Nucleus accumbens (tissue), 56 donors: ENCODE measurements at places on chromosomes 7 and 10.

GRCh38 chr10:42691361-42692120, 53.2 kb upstream of the ZNF33B start:
- no peak for DNase-seq

- peak; percentile 83 for DNase-seq
Measured at GRCh38 chr10:68332259-68333057, at the start of gene PBLD. Gene PBLD (minus strand): TSS chr10:68332928. CDS start chr10:68306844, 26,084 bp downstream.

DNA sequence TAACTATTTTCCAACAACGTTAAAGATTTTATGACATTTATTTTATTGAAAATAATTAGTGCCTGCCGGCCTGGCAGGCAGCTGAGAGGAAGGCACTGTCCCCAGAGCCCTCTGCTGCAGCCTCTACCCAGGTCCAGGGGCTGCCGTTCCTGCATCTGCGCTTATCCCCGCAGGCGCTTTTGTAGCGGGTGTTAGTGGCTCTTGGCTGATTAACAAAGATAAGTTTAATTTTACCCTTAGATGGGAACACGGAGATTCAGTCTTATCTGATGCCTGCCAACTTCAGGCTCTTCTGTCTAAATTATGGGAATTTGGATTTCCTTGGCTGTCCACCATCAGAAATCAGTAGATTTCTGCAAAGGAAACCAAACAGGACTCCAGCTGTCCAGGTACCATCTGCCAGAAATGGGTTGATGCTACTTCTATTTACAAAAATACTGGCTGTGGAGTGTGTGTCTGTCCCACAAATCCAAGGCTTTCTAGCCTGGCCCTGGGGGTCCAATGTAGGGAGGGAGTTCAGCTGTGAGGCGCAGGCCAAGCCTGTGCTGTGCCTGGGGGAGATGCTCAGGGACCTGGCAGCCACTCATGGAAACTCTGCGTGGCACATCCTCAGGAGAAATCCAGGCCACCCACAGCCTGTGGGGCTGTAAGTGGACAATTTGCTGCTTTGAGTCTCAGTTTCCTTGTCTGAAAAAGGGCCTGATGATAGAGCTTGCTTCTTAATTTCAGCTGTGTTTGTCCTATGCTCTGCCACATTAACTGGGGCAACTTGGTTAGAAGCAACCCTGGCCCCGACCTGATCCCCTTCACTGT, 62.0 kb upstream of the IGFBP3 start:
- DNase-seq, result no peak

- no peak for DNase-seq
Measured at GRCh38 chr7:100933734-100934133, 15.6 kb upstream of the MUC3A start.

GRCh38 chr10:110460111-110460809, 37.4 kb upstream of the DUSP5 start:
- DNase-seq, result no peak

- no peak for DNase-seq
Measured at GRCh38 chr7:22296916-22297315, 60.0 kb downstream of the RAPGEF5 start.

DNA sequence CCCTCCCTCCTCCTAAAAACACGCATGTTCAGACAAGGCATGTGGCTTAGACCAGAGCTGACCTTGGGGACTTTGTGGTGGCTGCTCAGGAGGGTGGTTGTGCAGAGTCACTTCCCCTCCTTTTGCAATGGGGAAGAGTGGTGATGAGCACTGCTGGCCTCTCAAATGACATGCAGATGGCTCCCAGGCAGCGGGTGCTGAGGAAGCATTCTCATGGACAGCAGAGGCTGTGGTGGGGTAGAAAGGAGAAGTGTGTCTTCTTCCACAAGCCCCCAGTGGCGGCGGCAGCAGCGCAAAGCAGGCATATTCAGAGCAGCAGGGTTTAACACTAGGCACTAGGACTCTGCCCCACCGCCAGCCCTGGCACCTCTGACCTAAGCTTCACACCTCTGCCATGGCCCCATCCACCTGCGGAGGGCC, 105.9 kb upstream of the ANLN start:
- DNase-seq, result peak; percentile 36

DNA sequence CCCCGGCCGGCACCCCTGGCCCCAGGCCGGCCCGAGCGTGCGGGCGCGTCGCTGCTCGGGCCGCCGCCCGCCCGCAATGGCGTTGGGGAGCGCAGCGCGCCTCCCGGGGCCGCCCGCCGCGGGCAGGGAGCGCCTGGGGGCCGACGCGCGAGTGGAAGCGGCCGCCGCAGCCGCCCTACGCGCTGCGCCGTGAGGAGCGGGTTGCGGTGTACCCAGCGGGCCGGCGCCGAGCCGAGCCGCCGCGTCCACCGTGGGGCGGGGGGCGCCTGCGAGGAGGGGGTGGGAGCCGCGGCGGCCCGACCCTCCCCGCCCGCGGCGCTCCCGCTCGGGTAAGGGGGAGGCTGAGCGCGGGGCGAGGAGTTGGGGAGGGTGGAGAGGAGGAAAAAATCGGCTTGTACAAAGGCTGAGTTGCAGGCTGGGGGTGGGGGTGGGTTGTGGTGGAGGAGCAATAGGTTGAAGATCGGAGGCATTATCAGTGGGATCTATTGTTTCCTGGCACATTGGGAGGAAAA, 473 bp downstream of the PPP1R9A start:
- DNase-seq, result peak; percentile 29

- DNase-seq, result no peak
Measured at GRCh38 chr10:94639902-94640301, 43.6 kb upstream of the CYP2C18 start.

GRCh38 chr7:999149-999879, 16.3 kb downstream of the CYP2W1 start:
- DNase-seq, result no peak

- DNase-seq, result peak; percentile 59
Measured at GRCh38 chr7:596819-597182, 77.2 kb upstream of the PDGFA start.

- no peak for DNase-seq
Measured at GRCh38 chr7:122123746-122124145, 20.3 kb downstream of the AASS start.

- no peak for DNase-seq
Measured at GRCh38 chr7:131341690-131342089, 14.0 kb downstream of the MKLN1 start.

DNA sequence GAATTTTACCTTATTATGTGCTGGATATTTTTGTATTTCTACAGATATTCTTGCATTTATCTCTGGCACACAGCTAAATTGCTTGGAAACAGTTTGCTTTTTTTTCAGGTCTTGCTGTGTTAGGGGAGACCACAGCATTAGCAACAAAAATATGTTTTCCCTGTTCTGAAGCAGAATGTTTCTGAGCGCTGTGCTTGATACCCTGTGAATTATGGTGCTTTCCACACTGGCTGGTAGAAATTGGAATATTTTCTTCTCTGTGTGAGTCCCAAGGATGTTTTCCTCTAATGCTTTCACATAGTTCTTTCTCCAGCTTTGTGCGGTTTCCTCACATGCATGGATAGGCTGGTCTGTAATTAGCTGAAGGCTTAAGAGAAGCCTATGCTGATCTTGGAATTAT, 651.6 kb upstream of the IGFBP3 start:
- DNase-seq, result no peak

- DNase-seq, result no peak
Measured at GRCh38 chr10:111558211-111558610, 481.4 kb downstream of the ADRA2A start.

- no peak for DNase-seq
Measured at GRCh38 chr10:49594594-49594993, 15.5 kb upstream of the SLC18A3 start.

- DNase-seq, result no peak
Measured at GRCh38 chr10:129307141-129307540, 159.9 kb upstream of the MGMT start.

- peak; percentile 8 for DNase-seq
Measured at GRCh38 chr10:106571192-106571946, 593.1 kb downstream of the SORCS1 start.

- DNase-seq, result no peak
Measured at GRCh38 chr7:158710651-158711102, 6.1 kb upstream of the NCAPG2 start.

DNA sequence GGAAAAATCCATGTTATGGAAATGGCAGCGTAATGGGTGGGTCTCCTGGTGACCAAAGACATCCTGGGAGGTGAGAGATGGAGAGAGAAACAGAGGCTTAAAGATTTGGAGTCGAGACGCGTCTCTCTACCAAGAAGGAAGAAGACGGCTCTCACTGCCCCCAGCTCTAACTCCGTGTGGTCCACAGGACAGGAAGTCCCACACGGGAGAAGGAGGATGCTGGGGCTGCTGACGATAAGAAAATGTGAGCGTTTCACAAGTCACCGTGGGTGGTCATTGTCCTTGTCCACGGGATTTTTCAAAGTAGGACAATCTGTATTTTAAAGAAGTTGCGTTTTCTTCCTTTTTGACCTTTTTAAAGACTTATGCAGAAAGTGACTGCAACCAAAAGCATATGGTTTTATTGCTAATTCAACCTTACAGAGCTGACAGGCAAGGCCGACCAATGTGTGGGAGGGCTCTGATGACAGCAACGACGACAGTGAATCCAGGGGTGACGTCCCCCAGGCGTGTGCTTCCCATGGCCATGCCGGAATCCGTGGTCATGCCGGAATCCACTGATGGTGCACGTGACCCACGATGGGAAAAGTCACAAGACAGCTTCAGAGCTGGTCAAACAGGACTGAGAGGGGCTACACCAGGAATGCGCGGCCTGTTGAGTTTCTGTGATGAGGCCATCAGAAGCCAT, 341.2 kb downstream of the PTPRN2 start:
- DNase-seq, result no peak

DNA sequence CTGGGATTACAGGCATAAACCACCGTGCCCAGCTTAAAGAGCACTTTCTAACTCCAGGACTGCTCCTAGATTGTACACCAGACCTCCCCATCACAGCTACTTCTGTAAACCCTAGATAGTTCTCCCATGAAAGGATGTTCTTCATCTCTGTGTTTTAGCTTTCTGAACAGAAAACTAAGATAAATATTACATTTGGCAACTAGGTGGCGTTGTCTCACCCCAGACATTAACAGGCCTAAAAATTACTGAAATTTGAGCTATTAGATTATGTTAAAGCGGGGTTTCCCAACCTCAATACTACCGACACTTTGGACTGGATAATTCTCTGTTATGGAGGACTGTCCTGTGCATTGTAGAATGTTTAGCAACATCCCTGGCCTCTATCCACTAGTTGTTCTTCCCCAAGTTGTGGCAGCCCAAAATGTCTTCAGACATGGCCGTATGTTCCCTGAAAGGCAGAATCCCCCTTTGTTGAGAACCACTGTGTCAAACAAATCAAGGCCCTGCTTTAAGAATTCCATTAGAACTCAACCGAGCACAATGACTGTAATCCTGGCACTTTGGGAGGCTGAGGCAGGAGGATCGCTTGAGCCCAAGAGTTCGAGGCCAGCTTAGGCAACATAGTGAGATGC, 19.1 kb downstream of the ATOH7 start:
- no peak for DNase-seq

- no peak for DNase-seq
Measured at GRCh38 chr7:125877246-125877645, 947.6 kb upstream of the POT1 start.

- DNase-seq, result no peak
Measured at GRCh38 chr10:56383806-56384205, 22.7 kb upstream of the ZWINT start.

GRCh38 chr10:59829024-59829423, 75.8 kb upstream of the MRLN start:
- no peak for DNase-seq

- DNase-seq, result no peak
Measured at GRCh38 chr10:121085367-121085766, 234.2 kb downstream of the WDR11 start.

DNA sequence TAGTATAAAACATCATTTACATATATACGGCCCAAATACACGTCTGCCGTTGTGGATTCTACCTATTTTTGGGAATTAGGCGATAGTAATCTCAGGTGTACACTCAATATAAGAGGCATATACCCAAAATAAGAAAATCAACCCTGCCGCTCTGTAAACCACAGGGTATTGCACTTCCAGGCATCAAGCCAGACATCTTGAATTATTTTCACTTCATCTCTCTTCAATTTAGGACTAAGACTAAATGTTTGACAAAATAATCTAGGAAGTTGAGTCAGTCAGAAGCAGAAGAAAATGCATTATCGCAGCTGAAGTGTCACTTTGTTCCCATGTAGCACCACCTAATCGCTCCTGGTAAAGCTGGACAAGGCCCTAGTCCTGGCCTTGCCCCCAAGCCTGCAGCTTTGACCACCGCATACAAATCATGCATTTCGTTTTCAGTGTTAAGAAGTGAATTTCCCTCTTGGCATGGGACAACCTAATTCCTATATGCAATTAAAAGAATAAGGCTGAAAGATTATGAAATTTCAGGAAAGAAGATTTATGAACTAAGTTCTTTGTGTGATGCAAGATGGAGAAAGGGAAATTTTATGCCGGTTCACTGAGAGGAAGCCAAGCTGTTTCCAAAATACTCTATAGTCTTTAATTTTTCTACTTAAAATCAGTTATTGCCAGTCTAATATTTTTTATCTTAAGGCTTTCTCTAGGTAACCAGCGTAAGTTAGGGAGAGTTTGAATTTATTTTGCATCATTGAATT, 26.0 kb downstream of the CABCOCO1 start:
- DNase-seq, result no peak

- DNase-seq, result no peak
Measured at GRCh38 chr7:70571403-70571934, 560.5 kb upstream of the GALNT17 start.

DNA sequence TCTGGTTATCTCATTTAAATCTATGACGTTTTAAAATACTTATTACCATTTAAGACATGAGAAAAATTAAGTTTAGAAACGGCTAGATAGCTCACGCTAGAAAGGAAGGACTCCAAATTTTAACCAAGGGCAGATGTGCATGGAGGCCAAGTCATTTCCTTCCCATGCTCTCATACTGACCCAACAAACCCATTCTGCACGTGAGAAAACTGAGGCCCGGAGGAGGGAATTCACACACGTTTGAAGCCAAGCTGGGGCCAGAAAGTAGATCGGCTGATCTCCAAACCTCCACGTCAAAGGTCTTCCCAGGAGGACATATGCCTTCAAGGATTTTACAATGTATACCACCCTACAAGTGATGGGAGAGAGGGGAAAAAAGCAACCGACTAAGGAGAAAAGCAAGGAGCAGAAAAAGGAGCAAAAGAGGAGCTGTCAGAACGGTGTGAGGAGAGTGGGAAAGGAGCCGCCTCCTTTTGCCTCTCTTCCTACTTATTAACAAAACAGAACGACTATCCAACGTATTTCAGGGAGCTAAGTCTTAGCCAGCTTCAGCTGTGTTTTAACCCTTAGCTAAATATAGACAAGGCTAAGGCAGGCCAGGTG, 645 bp upstream of the SIRT1 start:
- no peak for DNase-seq

GRCh38 chr7:107530751-107531150, 33.0 kb downstream of the COG5 start:
- DNase-seq, result no peak

GRCh38 chr10:30744106-30744505, 114.6 kb upstream of the LYZL2 start:
- no peak for DNase-seq

DNA sequence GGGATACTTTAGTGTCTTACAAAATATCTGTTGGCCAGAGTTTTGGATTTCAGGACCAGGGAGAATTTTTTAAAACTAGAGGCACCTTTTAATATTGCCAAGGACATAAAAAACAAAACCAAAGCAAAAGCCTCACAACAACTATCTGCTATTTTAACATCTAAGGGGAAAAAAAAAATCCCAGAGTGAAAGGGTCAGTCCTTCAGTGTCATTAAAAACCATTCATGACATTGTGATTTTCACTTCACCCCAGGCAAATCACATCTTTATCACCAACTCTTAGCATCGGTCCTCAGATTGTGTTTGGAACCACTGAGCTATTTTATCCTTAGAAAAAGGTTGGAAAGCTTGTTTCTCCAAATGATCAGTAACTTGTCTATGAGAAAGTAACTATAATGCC, 10.7 kb downstream of the CEP41 start:
- DNase-seq, result no peak
